Fibroblast of lung (primary cell): ENCODE measurements at places on chromosomes 1 and 21. TPM values are rescaled to one million over a fixed set of nuclear protein-coding genes. Genes with fewer than 3 reads are reported as not detected.

The LRRIQ3 gene
- 1.0 and 1.3 TPM in 2 replicates for total RNA-seq

The UBL4B gene
- under 0.01 TPM in 1 of 2 replicates, not detected in the other for total RNA-seq

The NHLH1 gene
- total RNA-seq, result not detected in 2 replicates

The DRAXIN gene
- 0.50 and 0.51 TPM in 2 replicates for total RNA-seq

The DOP1B gene
- 7.7 and 18.3 TPM in 2 replicates for total RNA-seq

The HFM1 gene
- total RNA-seq, result 0.83 and 1.8 TPM in 2 replicates

The ADAMTSL4 gene
- 6.4 and 13.0 TPM in 2 replicates for total RNA-seq

The CYP4A11 gene
- total RNA-seq, result not detected in 2 replicates

The PLPP3 gene
- 170 and 343 TPM in 2 replicates for total RNA-seq

The APOBEC4 gene
- total RNA-seq, result not detected in 2 replicates

The SHISAL2A gene
- not detected in 2 replicates for total RNA-seq

The FCRL2 gene
- not detected in 2 replicates for total RNA-seq

The ANGPTL7 gene
- total RNA-seq, result 1.5 and 10.3 TPM in 2 replicates

The GPX7 gene
- 18.7 and 30.6 TPM in 2 replicates for total RNA-seq

The CATSPERE gene
- 0.77 and 0.99 TPM in 2 replicates for total RNA-seq

The ADCY10 gene
- under 0.01 and 0.17 TPM in 2 replicates for total RNA-seq

The UBIAD1 gene
- total RNA-seq, result 7.6 and 8.0 TPM in 2 replicates

The PCBP3 gene
- total RNA-seq, result 1.7 and 5.1 TPM in 2 replicates

The SPRR2E gene
- total RNA-seq, result not detected in 2 replicates

The RGS5 gene
- total RNA-seq, result 3.1 and 6.6 TPM in 2 replicates
